Breast epithelium (tissue), 4 donors: ENCODE measurements at places on chromosomes 6 and 20. TPM values are rescaled to one million over a fixed set of nuclear protein-coding genes. Genes with fewer than 3 reads are reported as not detected.

DNA sequence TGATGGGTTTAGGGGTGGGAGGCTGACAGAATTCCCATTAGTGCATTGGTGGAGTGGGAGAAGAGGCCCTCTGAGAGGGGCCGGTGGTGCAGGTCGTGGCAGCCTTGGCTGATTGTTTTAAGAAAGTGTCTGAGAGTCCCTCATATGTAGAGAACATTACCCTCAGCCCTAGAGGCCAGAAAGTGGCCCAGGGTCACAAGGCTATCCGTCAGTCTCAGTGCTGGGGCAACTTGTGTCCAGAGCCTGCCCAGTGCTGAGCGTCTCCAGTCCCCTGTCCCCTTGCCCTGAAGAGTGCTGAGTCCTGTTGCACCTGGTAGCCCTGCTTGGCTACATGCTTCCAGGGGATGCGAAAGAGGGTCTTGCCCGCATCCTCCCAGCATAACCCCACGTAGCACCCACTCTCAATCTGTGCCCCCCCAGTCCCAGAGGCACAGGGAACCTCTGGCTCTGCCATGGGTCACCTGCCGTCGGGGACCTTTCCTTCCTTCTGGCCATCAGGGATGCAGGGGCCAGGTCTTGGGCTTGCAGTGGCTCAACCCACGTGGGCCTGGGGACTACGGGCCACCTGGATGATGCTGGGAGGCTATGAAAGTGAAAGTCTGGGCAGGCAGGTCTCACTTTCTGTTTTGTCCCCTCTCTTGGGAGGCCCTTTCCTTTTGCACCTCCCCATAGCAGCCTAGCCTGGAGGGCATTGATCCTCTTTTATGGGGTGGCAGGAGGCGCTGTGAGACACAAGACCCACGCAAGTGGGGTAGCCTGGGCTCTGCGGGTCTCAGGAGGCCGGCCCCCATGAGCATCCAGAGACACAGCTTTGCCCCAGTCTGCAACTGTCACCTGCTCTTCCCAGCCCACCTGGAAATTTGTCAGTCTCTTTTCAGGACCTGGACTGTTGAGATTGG is 12.2 kb downstream of the DUSP15 start:
- no peak overlapping the region for H3K4me3 ChIP-seq
- H3K27me3 ChIP-seq: peaks cover 8% of the 10 kb centered on the region
- H3K36me3 ChIP-seq: no peaks in the 10 kb centered on the region
- H3K27ac ChIP-seq: no peak overlapping the region
- no peak for DNase-seq
- H3K4me1 ChIP-seq: no peaks in the 10 kb centered on the region

DNA sequence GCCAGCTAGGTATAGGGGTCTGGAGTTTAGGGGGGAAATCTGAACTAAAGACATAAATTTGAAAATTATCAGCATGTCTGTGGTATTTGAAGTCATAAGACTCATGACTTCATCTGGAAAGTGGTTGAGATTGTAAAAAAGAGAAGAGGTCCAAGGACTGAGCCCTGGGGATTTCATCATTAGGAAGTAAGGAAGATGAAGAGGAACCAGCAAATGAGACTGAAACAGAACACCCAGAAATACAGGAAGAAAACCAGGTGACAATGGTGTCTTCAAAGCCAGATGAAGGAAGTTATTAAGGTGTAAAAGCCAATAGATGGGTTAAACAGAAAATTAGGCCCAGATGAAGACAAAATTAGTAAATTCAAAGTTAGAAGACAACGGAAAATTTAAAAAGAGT is 49.1 kb upstream of the UBR2 start:
- no peaks in the 10 kb centered on the region for H3K4me1 ChIP-seq
- H3K27me3 ChIP-seq: no peaks in the 10 kb centered on the region
- H3K36me3 ChIP-seq: no peaks in the 10 kb centered on the region
- no peak overlapping the region for H3K4me3 ChIP-seq
- no peak for DNase-seq
- H3K27ac ChIP-seq: no peak overlapping the region

PPIL6 gene
- total RNA-seq: 2.6 TPM

SH3BGRL2 gene
- 54.4 TPM for total RNA-seq

DNA sequence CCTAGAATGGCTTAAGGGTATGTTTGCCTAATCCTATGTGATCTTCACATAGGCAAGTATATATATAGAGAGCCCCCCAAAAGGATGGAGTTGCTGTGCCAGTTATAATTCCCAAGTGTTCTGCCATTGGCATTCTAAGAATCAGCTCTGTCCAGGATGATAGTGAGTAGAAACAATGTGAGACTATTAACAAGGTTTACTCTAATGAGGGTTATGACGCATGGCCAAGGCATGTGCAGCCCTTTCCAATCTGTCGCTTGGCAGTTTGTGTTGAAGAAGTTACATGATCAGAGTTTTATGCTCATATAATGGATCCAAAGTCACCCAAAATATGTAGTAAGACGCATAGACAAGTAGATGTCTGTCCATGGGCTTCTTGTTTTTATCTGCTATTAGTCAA is 33.6 kb downstream of the VGLL2 start:
- H3K4me3 ChIP-seq: no peak overlapping the region
- H3K27me3 ChIP-seq: no peaks in the 10 kb centered on the region
- no peak for DNase-seq
- H3K4me1 ChIP-seq: no peaks in the 10 kb centered on the region

DNA sequence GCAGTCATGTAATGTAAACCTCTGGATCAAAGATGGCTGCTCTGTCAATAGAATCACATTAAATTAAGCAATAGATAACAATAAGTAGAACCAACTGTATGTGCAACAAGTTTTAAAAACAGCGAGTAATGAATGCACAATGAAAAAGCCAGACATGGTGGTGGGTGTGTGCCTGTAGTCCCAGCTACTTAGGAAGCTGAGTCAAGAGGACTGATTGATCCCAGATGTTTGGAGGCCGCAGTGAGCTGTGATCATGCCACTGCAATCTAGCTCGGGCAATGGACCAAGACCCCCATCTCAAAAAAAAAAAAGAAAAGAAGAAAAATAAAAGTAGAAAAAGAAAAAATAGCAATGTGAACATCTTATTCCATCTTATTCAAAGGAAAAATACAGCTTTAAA is 558.7 kb upstream of the MMS22L start:
- no peak overlapping the region for H3K27ac ChIP-seq
- no peaks in the 10 kb centered on the region for H3K4me1 ChIP-seq
- no peak for DNase-seq
- H3K36me3 ChIP-seq: no peaks in the 10 kb centered on the region

GRCh38 chr20:52012079-52012478 is 179.5 kb downstream of the ZFP64 start:
- H3K4me3 ChIP-seq: no peak overlapping the region
- H3K36me3 ChIP-seq: no peaks in the 10 kb centered on the region
- no peaks in the 10 kb centered on the region for H3K27me3 ChIP-seq
- no peaks in the 10 kb centered on the region for H3K4me1 ChIP-seq
- H3K27ac ChIP-seq: no peak overlapping the region

DNA sequence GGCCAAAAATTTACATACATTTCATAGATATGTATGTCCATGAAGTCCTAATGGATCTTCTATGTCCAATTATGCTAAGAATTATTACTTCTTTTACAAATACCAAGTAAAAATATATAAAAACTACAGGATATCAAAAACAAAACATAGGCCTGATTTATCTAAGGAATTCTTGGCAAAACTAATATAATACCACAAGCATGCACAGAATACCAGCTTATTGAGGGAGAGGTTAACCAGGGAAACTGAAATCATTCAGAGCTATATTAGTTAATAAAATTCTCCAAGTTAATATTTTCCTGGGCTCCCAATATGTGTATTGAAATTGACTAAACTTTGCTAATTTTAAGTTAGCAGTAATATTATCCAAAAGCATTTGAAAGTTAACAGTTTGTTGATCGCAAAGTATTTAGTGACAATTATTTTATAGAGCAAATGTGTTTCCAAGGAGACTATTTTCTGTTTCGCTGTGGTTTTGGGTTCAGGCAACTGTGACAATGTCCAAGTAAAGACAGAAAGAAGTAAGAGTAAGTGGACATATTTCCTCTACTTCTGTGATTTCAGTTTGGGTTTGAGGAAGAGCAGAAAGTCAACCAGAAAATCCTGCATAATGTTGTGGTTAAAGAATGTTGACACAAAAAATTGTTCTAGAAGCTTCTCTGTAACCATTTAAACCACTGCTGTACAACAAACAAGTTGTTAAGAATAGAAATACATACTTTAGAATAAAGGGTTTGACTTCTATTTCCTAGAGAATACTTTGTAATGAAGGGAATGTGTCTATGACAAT is 167.4 kb downstream of the COL21A1 start:
- no peak for DNase-seq
- no peaks in the 10 kb centered on the region for H3K36me3 ChIP-seq
- H3K4me3 ChIP-seq: no peak overlapping the region
- no peaks in the 10 kb centered on the region for H3K4me1 ChIP-seq

- H3K27me3 ChIP-seq: no peaks in the 10 kb centered on the region
- no peak for DNase-seq
- no peak overlapping the region for H3K27ac ChIP-seq
- H3K4me1 ChIP-seq: no peaks in the 10 kb centered on the region
These were observed 17.8 kb upstream of the FNDC1 start for GRCh38 chr6:159151266-159151855.
